ENCODE measurements at places on chromosomes 6 and 20.

GRCh38 chr6:85428486-85428885 lies 21.4 kb upstream of the NT5E start:
- DNase-seq: no peak

GRCh38 chr20:38671186-38671585 lies 53.1 kb upstream of the SLC32A1 start:
- DNase-seq: no peak

- DNase-seq: no peak
Measured at GRCh38 chr20:61260905-61261304, 8.8 kb downstream of the CDH4 start.

- no peak for DNase-seq
Measured at GRCh38 chr6:46113370-46113769, 16.4 kb upstream of the ENPP4 start.

- no peak for DNase-seq
Measured at GRCh38 chr6:106620931-106621672, 8.2 kb downstream of the RTN4IP1 start.

- peak; percentile 50 for DNase-seq
Measured at GRCh38 chr6:37538107-37538506, 38.4 kb upstream of the CCDC167 start.
